ENCODE measurements at places on chromosomes 13 and 19.

- DNase-seq, result no peak
These were observed 1.4 kb upstream of the SAMD1 start for GRCh38 chr19:14091813-14092462.

DNA sequence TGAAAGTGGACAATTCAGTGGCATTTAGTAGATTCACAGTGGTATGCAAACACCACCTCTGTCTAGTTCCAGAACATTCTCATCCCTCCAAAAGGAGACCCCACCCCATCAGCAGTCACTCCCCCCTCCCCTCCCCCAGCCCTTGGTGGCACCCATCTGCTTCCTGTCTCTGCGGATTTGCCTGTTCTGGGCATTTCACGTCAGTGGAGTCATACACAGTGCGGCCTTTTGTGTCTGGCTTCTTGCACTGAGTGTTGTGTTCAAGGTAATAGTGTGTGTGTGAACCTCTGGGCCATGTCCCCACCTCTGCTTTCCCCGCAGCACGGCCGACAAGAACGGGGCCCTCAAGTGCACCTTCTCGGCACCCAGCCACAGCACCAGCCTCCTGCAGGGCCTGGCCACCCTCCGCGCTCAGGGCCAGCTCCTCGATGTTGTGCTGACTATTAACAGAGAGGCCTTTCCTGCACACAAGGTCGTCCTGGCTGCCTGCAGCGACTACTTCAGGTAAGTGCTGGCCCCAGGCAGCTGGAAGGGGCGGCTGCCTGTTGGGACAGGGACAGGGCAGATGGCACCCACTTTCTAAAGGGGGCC lies 19.4 kb upstream of the CRTC1 start:
- no peak for DNase-seq

GRCh38 chr13:45595965-45596364 lies 19.6 kb downstream of the ERICH6B start:
- DNase-seq, result no peak

GRCh38 chr19:32313569-32314265 lies 31.7 kb upstream of the ZNF507 start:
- no peak for DNase-seq

- no peak for DNase-seq
These were observed 16.8 kb upstream of the TMEM160 start for GRCh38 chr19:47065242-47065641.

DNA sequence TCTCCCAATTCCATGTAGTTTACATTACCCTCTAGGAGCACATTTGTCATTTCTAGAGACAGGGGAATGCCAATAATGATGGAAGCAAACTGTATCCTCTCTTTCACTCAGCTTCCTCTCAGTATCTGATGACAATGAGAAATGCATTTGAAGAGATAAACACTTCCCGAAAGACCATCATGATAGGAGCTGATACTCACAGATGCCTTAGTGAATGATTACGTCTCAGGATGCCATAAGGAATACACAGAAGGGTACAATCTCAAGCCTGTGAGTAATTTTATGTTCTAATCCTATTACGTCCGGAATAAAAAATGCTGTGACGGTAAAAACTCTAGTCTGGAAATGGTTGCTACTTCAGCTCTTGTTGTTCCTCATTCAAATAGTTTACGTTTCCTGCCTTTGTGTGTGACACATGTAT lies 663.8 kb upstream of the MIR17HG start:
- DNase-seq, result no peak

- DNase-seq, result no peak
These were observed 6.1 kb downstream of the MISP start for GRCh38 chr19:756821-757688.

- no peak for DNase-seq
These were observed 19.2 kb downstream of the ITM2B start for GRCh38 chr13:48252176-48252575.

- DNase-seq, result no peak
These were observed 59.0 kb downstream of the GSX1 start for GRCh38 chr13:27851096-27851850.

GRCh38 chr13:65336087-65336749 lies 1893.9 kb downstream of the PCDH9 start:
- DNase-seq, result no peak

- no peak for DNase-seq
These were observed 15.0 kb downstream of the TSHZ3 start for GRCh38 chr19:31334101-31334848.

DNA sequence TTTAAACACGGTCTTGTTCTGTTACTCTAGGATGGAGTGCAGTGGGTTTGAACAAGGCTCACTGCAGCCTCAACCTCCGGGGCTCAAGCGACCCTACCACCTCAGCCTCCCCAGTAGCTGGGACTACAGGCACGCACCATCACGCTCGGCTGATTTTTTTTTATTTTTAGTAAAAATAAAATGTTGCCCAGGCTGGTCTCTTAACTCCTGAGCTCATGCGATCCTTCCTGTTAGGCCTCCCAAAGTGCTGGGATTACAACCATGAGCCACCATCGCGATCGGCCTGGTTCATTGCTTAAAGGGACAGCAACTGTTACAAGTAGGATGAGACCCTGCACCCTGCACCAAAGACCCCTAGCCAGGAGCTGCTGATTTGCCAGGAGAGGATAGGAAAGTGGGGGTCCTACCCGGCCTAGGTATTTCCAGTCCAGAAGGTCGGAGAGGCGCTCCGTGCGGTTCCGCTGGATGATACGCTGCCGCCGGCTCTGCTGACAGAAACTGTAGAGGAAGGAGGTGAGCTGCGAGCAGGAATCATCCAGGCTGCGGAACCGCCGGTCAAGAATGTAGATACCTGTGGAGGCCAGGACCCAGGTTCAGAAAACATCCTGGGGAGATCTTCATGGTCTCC lies 5.1 kb downstream of the FTL start:
- DNase-seq, result no peak

DNA sequence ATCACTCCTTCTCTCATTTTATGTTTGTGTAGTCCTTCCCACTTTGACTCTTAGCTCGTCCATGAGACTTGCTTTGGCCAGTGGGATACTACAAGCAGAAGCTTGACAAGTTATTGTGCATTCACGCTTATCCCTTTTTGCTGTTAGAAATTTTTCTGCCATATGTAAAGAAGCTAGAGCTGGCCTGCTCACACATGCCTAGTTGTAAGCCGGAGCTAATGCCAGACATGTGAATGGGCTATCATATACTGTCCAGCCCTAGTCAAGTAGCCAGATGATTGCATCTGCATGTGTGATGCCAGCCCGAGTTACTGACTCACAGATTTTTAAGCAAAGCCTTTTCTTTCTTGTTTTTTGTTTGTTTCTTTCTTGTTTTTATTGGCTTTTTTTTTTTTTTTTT lies 460.7 kb downstream of the TDRD3 start:
- DNase-seq, result no peak

DNA sequence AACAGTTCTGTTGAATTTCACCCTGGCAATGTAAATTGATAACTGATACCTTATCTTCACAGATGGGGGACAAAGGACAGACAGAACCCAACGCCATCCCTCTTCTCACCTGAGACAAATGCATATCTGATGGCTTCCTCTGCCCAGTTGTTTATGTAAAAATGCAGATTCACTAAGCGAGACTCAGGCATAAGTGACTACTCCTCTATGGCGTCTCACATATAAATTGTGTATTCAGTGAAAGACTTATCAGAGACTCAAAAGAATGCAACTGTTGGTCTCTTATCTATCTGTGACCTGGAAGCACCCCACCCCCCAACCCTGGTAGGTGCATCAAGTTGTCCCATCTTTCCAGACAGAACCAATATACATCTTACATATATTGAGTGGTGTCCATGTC lies 13.3 kb upstream of the CALM3 start:
- no peak for DNase-seq

GRCh38 chr19:10567656-10568055 lies 1.1 kb downstream of the CDKN2D start:
- no peak for DNase-seq

DNA sequence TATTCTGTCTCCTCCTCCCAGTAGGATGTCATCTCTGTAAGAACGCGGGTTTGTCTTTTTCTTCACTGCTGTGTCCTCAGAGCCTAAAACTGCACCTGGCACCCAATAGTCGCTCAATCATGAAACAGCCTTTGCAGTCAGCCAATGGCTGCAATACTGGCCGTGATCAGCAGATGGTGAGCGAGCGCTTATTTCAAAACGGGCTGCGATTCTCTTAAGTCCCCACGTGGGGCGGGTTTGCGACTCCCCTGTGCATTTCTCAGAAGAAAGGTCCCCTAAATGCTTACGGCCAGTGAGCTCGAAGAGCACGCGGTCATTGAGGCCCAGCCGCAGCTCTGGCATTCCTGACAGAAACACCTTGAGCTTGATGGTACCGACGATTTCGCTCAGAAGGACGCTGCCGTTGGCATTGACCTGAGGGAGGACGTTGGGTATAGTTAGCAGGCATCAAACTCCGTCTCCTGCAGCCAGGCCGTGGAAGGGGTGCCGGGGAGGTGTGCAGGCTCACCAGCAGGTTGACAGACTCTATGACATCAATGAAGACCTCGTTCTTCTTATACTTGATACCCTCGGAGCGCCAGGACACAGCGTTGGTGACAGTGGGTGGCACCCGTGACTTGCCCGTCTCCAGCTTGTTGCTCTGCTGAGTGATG lies 6.0 kb downstream of the AP1M2 start:
- DNase-seq, result peak; percentile 87

DNA sequence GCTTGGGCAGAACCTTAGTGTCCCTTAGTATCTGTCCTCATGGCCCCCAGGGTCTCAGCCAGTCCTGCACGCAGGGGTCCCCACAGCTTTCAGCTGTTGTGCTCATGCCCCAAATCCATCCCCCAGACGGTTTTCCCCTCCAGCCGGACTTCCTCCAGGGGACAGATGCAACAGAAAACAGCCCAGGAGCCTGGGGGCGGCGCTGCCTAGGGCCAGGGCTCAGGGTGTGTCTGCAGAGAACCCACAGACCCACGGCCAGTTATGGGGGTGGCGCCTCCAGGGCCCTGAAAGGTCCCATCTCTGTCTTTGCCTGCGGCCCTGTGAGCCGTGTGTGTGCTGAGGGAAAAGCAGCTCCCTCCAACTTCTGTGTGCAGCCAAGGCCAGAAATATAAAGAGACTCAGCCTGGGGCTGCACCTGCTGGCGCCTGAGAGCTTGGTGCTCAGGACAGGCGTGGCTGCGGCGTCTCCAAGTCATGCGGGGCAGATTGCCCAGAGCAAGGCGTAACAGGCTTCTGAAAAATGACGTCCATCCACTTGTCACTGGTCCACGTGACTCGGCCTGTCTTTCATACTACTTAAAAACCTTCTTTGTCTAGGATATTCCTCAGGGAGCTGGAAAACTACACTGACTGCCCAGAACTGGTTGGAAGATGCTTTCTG lies 22.1 kb upstream of the F7 start:
- no peak for DNase-seq

- no peak for DNase-seq
These were observed 178.4 kb downstream of the FGF9 start for GRCh38 chr13:21849323-21849722.

GRCh38 chr13:44848920-44849676 lies 140.2 kb downstream of the NUFIP1 start:
- no peak for DNase-seq
